Pons (tissue), 1 donor: ENCODE measurements at places on chromosomes 3 and 15.

- no peak for DNase-seq
Measured at GRCh38 chr15:51075826-51076523, 18.7 kb downstream of the TNFAIP8L3 start.

DNA sequence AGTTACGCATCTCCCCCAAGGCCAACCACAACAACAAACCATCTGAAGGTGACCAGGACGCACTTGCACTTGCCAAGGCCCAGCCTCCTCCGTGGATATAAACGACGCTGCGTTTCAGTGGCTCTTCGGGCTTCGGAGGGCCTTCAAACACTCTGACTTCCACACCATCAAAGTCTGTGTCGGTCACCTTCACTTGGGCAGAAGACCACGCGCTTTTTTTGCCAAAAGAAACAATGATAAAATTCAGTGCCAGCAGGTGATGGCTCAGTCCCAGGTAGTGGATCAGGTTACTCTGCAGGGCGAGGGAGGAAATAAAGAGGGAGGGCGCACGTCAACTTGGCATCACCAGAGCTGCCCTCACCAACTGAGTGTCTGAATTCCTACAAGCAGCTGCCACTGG lies 63.0 kb downstream of the NCEH1 start:
- DNase-seq: no peak

DNA sequence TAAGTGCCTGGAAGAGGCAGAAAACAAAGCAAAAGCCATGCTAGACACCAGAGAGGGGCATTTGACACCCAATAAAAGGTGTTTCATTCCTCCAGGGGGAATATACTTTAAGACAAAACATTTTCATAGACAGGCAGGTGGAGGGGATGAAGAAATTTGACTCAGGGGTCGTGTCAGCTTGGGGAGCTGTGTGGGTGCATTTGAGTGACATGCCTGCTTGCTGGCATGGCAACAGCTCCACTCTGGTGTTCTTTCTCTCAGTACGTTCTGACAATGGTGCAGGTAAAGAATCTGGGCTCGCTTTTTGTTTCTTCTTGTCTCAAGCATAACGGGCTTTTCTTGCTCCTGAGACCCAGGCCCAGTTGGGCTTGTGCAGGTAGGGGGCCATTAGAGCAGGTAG lies 292.9 kb upstream of the ATP10A start:
- no peak for DNase-seq

- DNase-seq: no peak
Measured at GRCh38 chr3:53485675-53486403, 8.6 kb upstream of the CACNA1D start.

DNA sequence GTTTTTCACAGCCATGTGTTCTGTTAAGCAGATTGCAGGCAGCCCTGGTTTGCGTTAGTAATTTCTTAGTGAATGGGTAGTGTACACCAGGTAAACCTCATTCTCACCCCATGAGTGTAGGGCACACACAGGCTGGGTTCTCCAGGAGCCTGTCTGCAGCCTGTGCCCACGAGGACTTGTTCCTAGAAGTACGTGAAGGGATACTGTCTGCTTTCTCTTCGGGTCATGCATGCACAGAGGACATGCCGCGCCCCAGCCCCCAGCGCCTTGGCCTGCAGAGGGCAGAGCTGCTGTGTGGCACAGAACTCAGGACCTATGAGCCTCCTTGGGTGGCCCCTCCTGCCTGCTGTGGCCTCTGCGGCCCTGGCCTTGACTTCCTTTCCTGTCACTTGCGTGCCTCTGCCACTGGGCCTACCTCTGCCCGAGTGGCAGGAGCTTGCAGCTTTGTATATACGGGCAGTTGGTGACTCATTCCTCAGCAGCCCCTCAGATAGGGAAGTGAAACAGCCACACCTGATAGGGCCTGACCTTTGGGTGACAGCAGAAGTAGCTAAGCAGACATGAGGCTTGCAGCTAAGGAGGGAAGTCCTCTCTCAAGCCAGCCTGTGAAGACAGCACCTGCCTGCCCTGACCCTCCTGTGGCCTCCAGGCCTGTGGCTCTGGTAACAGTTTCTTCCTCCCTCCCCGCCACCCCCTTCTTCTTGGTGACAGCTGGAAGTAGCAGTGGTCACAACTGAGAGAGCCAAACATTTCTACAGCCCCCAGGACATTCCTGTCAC lies 19.5 kb downstream of the PPCDC start:
- peak; percentile 71 for DNase-seq

GRCh38 chr3:49867871-49868321 lies 1.8 kb downstream of the CAMKV start:
- DNase-seq: no peak

- DNase-seq: no peak
Measured at GRCh38 chr3:76345878-76346277, 560.5 kb upstream of the ZNF717 start.

DNA sequence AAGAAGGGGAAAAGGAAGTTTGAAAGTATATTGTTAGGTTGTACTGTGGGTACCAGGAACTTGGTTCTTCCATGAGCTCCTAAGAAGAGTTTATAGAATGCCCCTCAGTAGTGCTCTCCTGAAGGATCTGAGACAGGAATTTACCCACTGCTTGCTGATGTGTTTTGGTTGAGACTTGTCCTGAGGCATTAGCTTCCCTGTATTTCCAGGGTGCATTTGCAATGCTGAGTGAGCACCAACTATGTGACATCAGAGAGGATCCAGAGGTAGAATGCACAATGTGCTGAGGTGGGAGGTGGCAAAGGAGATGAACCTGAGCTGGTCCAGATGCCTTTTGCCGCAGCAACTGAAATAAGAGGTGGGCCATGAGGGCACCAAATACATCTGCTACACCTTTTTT lies 64.3 kb upstream of the LRRC3B start:
- DNase-seq: no peak

GRCh38 chr15:79310612-79310984 lies 314 bp upstream of the TMED3 start:
- DNase-seq: no peak

DNA sequence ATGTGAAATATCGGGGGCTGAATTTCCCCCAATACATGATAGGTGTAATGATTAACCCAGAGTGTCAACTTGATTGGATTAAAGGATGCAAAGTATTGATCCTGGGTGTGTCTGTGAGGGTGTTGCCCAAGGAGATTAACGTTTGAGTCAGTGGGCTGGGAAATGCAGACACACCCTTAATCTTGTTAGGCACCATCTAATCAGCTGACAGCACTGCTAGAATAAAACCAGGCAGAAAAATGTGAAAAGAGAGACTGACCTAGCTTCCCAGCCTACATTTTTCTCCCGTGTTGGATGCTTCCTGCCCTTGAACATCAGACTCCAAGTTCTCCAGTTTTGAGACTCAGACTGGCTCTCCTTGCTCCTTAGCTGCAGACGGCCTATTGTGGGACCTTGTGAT lies 247.8 kb downstream of the OTOL1 start:
- DNase-seq: no peak

- DNase-seq: no peak
Measured at GRCh38 chr3:115633467-115633866, 10.2 kb downstream of the GAP43 start.

DNA sequence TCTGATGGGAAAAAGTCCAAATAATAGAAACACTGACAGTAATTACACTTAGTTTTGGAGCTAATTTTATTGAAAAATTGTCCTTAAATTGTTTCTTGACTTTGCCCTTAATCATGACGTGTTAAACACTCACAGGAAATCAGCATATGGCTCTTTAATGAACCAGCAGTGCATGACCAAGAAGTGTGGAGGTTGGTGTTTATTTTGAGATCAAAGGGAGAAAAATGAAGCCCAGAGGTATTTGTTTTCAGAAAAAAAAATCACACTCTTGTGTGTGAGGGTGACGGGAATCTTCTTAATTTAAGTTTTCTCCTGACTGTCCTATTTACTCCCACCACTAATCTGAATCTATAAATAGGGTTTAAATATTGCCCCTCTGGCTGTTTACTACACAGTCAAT lies 28.8 kb upstream of the SYNM start:
- DNase-seq: no peak

DNA sequence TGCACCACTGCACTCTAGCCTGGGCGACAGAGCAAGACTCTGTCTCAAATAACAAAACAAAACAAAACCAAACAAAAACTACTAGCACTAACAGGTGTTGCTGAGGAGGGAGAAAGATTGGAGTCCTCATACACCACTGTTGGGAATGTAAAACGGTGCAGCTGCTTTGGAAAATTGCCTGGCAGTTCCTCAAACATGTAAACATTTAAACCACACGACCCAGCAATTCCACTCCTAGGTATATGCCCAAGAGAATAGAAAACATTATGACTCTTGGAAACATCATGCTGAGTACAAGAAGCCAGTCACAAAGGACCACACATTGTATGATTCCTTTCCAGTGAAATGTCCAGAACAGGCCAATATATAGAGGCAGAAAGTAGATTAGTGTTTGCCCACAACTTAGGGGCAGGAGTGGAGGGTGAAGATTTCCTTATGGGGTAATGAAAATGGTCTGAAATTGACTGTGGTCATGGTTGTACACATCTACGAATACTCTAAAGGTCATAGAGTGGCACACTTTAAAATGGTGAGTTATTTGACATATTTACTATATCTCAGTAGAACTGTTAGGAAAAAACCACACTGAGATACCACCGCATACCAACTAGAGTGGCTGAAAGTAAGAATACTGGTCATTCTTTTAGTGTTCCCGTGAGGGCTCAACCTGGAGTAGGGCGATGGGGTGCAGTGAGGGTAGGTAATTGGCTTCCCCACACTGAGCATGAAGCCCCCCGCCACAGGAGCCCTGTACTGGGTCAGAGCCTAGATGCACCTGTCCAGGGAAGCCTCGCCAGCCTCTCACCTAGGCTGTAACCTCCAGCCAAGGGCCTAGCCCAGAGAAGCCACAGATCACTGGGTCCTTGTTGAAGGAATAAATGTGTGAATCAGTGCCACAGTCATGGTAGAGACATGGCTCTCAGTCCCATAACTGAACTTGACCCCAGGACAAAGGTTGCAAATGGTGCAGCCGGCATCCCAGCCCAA lies 131.1 kb downstream of the NUP210 start:
- DNase-seq: no peak

DNA sequence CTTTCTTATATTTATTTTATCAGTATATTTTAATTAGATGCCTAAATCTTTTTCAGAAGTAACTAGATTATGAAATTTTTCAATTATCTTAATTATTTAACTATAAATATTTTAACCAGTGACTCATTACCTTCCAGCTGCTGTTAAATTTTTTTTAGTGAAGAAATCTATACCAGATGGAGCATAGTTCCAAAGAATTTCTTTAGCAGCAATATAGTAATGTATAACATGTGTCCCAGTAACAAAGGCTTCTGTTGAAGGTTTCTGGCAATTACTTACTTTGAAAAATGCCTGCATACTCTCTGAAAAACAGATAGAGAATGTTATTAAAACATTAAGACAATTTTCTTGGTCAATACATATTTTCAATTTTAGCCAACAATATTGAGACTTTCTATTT lies 45.1 kb upstream of the CP start:
- no peak for DNase-seq

- DNase-seq: no peak
Measured at GRCh38 chr15:42148808-42149492, 7.5 kb downstream of the PLA2G4F start.

DNA sequence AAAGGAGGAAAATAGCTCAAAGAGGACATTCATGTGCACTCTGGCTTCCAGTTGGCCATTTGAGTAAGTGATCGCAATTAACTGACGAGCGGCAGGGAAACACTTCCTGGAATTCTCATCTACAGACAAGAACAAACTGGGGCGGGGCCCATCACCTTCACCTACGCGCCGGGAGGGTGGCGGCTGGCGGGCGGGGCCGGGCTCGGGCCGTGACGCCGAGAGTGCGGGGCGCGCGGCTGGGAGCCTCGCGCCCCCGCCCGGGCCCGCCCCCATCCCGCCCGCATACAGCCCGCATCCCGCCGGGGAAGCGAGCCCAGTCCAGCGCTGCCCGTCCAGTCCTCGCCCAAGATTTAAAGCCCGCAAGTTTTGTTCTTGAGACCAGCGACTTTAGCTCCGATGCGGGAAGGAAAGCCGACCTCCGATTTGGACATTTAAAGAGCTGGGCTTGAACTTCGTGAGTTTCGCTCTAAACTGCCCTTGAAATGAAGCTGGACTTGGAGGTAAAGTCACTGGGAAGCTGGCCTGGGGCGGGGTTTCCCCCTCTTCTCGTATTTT lies at the start of gene B3GNT5:
Gene B3GNT5, plus strand, starts transcription at position 281 of the 555 bp plus-strand sequence. CDS start 16,546 bp downstream, outside the sequence.
- no peak for DNase-seq

DNA sequence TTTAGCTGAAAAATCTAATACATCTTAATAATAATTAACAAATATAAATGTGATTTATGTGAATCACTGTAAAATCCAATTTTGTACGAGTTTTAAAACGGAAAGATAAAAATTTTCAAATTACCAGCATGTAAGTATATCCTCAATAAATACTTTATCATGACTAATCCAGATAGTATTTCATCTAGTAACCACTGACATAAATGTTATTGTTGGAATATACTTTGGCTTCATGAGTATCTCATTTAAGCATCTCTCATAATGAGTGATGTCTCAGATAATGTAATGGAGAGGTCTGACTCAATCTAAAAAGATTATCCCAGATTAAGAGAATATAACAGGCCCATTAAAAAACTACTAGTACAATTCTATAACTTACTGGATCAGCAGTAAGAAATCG lies 216.3 kb downstream of the STAG1 start:
- DNase-seq: no peak

GRCh38 chr15:72852273-72852672 lies 68.7 kb upstream of the ADPGK start:
- no peak for DNase-seq

- no peak for DNase-seq
Measured at GRCh38 chr15:38696790-38697495, 132.3 kb upstream of the RASGRP1 start.

DNA sequence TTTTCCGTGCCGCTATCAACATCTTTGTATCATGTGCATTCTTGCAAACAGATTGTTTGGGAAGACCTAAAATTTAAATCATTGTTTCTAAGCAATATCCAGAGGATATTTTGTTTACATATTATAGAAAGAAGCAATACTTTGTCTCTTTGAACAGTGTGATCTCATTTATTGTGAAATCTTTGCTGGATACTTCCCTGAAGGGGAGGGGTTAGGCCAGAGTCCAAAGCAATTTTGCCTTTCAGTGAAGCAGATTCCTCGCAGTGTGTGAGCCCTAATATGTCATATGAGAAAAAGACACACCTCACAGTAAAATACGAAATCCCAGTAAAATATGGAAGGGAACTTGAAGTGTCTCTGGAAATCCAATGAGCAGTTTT lies 158.7 kb upstream of the SLCO3A1 start:
- peak; percentile 36 for DNase-seq

GRCh38 chr3:122268257-122269024 lies 56.6 kb upstream of the CSTA start:
- no peak for DNase-seq

DNA sequence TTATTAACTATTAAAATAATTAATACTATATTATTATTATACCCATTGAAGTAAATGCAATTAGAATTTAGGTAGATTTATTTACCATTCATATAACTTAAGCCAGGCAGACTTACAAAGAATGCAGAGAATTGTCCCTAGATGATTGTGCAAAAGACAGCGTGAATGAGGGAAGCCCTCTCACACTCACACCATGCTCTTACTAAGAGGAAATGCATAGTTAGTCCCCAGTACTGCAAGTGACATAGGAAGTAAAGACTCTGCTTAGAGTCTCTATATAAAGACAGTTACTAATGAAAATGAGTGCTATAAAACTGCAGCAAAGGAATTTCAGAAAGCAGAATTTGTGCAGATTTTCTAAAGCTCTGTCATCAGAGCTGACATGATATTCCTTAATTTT lies 270.4 kb downstream of the ZBBX start:
- DNase-seq: no peak
